Stimulated activated CD4-positive, alpha-beta T cell treated with anti-CD3 and anti-CD28 coated beads, Interleukin-12 subunit alpha, Interleukin-12 subunit beta, amount 100 ng/mL, for 4 hours (primary cell): ENCODE measurements at places on chromosomes 7 and 10.

DNA sequence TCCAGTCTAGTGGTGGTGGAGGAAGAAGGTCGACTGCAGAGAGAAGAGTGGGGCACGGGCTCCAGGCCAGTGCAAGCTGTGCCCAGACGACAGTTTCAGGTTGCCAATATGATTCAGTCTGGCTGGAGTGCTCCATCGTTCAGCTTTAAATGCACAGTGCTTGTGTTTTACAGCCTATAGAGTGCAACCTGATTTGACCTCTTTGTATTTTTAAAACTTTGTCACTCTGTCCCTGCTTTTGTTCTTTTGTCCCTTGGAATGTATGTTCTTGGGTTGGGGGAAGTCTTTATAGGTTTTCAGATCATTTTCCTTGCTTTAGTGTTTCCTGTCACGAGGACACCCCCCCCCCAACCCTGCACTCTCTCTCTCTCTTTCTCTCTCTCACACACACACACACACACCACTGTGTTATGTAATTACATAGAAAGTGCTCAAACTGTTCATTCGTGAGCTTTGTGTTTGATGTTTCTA, 198.0 kb downstream of the CAMK1D start:
- DNase-seq = no peak

DNA sequence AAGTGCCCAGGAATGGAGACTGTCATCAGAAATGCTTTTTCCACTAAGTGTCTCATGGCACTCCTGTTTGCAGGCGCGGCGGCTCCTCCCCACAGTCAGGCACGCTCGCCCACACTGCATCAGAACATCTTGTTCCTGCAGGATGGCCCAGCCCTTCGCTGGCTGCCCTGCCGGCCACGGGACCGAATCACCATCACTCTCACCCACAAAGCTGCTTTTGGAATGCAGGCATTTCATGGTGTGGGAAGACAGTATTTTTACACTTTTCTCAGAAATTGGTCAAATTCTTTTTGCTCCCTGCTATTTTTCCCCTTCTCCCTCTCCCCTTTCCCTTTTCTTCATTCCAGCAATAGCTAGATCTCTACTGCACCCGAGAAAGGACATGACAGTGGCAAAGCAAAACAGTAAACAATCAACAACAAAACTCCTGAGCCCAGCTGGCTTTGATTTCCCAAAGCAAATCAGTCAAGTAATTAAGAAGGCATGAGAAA, 176.1 kb upstream of the TNS3 start:
- no peak for DNase-seq

- DNase-seq = no peak
Observed at GRCh38 chr10:2834214-2834613, 233.1 kb upstream of the PFKP start.

DNA sequence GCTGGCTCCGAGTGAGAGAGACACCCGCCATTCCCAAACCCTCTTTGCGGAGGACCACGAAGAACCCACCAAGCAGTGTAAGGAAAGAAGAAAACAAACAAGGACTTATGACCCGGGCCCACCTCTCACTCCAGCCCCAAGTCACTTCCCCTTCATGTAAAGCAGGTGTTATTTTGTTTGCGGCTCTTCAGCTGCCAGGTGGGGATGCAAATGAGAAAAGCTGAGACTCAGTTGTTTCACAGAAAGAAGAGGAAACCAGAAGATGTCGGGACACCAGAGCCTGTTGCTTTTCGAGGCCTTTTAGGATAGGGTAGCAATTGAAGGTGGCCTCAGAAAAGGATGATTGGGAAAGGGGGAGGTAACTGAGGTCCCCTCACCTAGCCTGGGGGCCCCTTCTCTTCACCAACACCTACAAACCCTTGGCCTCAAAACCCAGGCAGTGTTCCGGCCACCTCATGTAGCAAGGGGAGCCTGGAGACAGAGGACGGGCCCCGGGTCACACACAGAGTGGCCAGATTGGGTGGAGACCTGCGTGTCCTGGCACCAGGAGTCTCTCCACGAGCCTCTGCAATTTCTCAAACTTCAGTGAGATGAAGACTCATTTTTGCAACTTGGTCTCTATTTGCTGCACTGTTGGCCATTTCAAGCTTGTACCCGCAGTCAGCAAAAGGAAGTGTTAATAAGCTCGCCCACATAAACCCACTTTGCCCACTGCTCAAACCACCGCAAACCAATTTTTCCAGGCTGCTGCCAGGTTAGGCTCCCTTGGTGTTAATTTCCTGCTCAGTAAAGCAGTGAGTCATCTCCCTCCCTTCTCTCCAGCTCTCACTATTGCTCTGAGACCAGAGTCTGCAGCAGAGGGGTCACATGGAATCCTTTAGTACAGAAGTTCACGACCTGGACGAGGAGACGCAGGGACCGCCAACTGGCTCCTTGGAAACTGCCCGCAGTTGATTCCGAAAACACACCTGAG, 45.5 kb downstream of the AOC1 start:
- DNase-seq = no peak

GRCh38 chr10:73136627-73137026, 26.4 kb downstream of the NUDT13 start:
- no peak for DNase-seq

DNA sequence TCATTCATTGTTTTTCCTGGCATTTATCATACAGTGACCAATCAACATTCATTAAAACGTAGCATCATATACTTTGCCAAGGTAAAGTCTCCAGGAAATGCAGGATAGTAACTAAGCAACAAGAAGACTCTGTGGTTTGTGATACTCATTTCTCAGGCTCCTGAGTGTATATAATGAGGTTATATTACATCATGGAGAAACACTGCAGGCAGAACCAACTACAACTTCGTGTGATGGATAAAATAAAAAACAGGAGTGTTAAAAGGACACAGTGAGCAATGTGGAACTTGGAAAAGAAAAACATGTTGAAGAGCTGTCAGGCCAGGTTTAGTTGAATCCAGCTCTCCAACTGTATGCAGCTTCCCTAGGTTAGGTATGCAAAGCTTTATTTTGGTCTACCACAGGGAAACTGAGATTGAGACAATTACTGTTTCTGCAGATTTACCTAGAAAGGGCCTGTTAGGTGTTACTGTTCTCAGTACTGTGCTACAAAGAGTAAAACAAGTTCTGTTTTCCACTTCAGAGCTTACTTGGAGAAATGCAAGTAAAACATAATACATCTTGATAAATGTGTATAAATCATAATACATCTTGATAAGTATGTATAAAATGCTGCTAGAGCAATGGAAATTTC, 7.8 kb upstream of the CCNY start:
- DNase-seq = no peak

DNA sequence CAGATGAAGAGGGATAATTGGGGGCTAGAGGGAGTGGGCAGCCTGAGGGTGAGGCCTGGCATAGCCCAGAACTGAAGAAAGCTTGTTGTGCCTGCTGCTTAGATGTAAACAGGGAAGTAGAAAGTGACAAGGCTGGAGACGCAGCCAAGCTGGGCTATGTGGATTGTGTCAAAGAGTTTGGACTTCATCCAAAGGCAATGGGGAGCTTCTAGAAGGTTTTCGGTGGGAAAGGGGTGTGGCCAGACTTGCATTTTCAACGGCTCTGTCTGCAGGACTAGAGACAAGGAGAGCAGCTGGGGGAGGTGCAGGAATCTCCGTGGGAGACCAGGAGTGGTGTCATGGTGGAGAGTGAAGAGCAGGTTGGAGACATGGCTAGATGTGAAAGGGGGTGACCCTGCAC, 48.8 kb downstream of the GOLGA7B start:
- DNase-seq = no peak

DNA sequence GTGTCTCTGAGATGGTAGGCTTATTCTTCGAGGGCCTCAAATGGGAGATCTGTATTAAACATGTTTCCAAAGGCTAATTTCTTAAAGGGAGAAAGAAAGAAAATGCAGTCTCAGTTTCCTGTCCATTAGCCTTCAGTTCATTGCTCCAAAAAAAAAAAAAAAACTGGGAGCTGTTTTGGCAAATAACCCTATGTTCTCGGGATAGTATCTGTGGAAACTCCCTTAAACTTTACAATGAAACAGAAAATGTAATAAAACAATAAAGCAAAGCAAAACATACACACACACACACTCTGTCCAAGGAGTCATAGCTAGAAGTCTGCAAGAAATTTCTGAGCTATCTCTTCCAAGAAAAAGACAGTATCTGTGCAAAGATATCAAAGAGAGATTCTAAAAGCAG, 172.5 kb upstream of the CELF2 start:
- no peak for DNase-seq

DNA sequence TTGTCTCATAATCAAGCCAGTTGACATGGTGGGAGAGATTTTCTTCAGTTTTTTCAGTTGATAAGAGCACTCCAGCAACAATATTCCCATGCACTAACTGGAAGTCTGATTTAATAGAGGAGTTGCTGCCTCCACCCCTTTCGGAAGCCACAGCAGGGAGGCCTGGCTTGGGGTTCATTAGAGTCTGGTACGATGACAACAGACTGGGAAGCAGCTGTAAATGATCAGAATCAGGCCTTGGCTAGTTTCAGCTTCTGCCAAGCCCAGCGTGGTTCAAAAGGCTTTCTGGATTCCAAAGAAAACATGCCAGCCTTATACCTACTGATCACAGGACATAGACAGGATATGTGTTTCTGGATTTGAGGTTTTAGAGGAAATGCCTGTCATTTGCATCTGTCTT, 274.0 kb downstream of the CSTF2T start:
- DNase-seq = no peak
